ENCODE measurements at places on chromosomes 4 and X. TPM values are rescaled to one million over a fixed set of nuclear protein-coding genes. Genes with fewer than 3 reads are reported as not detected.

The ZDHHC15 gene
- 0.77 TPM for total RNA-seq

- DNase-seq = no peak
Measured at GRCh38 chrX:105635794-105636193, 186.5 kb upstream of the NRK start.

DNA sequence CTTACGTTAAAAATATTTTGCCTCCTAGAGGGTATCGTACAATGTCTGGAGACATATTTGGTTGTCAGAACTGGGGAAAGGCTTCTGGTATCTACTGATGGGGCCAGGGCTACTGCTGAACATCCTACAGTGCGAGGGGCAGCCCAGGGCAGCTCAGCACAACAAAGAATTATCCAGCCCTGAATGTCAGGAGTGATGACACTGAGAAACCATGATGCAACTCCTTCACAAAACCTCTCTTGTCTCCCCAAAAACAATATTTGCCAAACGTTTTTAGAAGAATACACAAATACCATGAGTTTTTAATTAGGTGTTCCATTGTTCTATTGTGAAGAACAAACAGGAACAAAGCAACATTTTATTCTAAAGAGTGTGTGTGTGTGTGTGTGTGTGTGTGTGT is 43.4 kb upstream of the CLNK start:
- no peak for DNase-seq

- no peak for DNase-seq
Measured at GRCh38 chr4:188459381-188459780, 320.1 kb downstream of the TRIML1 start.

DNA sequence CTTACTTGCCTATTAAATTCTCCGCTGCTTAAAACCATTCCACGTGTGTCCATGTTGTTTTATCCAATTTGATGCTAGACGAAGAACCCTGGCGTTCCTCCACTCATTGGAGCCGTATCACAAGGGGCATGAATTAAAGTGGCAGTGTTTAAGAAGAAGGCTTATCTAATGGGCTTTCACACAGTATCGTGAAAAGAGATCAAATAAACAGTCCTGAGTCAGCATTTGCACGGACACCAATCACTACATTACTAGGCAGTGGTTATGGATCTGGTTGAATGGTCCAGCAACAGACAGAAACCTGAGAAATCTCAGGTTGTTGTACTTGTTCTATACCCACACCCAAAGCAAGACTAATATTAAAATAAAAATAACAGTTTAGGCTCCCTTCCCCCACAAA is 671.6 kb downstream of the FAT4 start:
- DNase-seq = no peak

GRCh38 chrX:68820476-68821110 is 8.2 kb upstream of the EFNB1 start:
- DNase-seq = no peak

DNA sequence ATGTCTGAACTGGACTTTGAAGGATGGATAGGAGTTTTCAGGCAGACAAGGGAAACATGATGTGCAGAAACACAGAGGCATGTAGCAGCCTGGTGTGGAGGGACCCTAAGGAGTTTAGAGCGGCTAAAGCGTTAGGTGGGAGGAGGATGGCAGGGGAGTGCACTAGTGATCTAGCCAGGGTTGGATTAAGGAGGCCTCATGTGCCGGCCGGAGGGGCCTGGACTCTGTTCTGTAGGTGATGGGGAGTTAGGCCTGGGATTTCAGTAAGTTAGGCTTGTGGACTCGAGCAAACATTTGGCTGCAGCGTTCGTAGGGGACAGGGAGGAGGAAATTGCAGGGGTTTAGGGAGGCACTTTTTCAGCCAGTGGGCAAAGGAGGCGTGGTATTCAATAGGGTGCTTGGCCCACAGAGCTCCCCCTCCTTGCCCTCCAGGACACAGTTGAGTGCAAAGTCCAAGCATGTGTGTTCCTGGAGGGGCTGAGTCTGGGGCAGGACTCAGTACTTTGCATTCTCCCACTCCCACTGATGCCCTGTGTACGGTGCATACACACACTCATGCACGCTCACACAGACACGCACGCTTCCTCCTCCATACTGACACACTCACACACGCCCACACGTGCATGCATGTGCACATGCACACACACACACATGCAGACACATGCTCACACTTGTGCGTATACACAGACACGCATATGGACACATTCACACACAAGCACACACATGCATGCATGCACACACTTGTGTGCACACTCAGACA is 18.6 kb downstream of the PSAPL1 start:
- peak; percentile 45 for DNase-seq

The LDOC1 gene
- 13.2 TPM for total RNA-seq

The DSPP gene
- total RNA-seq = not detected

DNA sequence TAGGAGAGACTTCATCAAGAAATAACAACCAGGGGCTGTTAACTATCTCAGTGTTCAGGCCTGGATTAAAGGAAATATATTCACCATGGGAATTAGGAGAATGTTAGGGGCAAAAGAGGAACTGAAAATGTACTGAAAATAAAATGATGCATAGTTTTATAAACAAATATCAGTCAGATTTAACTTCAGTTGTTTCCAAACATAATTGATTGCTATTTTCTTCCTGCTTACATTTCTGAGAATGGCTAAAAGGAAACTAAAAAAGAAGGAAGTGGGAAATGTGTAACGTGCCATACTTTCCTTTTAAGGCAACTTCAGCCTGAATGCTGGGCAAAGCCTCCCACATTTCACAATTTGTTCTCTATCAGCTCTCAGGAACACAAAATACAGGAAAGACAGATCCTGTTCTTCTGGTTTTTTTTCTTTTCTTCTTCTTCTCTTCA is 178.1 kb downstream of the MAML3 start:
- DNase-seq = no peak

DNA sequence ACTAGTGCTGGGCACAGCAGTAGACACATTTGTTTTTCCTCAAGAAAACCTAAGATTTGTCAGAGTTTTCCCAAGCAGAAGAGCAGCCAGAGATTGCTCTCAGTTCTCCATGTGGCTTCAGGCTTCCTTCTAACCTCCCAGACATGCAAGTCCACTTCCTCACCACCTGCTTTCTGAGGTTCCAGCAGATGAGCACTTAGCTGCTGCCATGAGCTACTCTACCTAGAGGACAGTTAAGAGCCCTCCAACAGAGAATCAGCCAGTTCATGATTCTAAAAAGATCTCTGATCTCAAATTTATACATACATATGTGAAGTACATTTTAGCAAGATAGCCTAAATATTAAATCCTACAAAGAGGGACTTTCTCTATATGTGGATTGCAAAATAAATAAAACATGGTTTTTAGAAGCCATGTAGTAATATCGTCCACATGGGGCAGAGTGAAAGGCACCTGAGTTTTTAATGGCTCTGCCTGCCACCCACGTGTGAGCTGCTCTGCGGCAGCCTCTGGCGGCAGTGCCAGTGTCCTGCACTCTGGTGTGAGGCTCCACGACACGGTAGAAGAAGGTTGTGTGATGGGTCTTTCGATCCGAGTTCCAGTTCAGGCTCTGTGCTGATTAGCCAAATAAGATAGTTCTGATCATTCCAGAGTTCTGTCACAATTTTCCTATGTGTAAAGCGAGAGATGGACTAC is 10.3 kb downstream of the CYP4V2 start:
- no peak for DNase-seq

DNA sequence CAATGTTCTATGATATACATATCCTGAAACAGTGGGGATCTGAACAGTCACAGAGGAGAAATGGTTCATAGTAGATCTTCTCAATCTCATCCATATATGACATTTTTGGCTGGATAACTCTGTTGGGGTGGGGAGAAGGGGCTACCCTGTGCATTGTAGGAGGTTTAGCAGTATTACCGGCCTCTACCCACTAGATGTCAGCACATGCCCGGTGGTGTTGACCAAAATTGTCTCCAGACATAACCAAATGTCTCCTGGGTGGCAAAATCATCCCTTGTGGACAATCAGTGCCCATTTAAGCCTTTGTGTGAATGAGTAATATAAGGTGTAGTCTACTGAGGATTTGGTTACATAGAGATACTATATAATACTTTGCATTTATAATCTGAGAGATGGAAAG is 89.9 kb downstream of the PLS3 start:
- no peak for DNase-seq

The CSAG2 gene
- total RNA-seq = not detected

DNA sequence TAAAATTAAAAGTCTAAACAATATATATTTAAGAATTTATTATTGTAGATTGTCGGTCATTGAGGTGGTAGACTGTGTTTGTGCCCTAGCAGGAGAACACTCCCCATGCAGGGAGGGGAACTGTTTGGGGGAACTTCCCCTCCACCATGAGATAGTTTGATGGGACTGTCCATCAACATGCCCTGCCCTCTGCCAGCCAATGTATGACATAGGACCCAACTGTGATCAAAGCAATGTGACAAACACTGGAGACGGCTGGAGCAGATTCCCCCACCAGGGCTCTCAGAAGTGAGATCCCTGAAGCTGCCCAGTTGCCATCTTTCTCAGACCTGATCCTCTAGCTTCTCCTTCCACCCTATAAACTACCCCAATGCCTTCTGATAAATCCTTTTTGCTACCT is 44.9 kb downstream of the SH3KBP1 start:
- no peak for DNase-seq

- no peak for DNase-seq
Measured at GRCh38 chrX:53256446-53257041, 24.8 kb downstream of the IQSEC2 start.

GRCh38 chr4:184280591-184281071 is 63.0 kb upstream of the ENPP6 start:
- DNase-seq = no peak

DNA sequence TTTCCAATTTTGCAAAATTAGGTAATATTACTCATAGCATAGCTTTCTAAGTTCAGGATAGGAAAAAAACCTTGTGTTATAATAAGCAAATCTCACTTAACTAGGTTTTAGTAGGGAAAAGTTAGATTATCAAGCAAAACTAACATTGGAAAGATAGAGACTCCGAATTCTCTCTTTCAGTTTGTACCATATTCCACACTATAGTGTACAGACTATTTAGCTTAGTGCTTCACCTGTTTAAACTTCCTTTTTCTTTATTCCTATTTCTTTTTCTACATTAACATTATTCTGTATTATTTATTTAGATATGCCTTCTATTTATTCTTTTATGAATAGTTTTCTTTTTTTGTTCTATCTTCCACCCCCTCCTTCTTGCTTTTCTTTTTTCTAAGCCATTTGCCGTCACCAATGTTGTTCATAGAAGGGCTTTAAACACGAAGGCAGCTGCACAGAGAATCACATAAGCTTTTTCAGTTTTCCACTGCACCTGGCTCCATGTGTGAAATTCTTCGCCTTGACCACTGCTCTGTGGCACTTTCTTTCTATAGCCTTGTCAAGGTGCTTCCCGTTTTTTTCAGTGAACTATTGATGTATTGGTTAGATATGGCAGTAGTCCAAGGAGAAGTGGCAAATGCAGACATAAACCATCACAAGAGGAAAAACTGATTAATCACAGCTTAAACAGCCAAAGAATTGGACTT is 8.5 kb downstream of the PCDH10 start:
- no peak for DNase-seq

Data from mesenteric fat pad (tissue), 1 donor.